ENCODE measurements at places on chromosomes 7 and 10.

- DNase-seq: peak; percentile 10
Observed at GRCh38 chr10:93062514-93063143, 2.0 kb downstream of the CYP26C1 start.

DNA sequence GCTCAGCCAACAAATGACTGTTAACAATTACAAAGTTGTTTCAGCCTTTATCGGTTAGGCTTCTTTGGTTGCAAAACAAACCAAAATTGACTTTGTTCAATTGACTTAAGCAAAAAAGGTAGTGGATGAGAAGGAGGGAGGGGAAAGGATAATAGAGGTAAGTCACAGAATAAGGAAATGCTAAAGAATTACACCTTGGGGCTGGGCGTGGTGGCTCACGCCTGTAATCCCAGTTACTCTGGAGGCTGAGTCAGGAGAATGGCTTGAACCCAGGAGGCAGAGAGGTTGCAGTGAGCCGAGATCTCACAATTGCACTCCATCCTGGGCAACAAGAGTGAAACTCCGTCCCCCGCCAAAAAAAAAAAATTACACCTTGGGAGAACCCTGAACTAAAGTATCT lies 41.4 kb downstream of the AHCYL2 start:
- no peak for DNase-seq

DNA sequence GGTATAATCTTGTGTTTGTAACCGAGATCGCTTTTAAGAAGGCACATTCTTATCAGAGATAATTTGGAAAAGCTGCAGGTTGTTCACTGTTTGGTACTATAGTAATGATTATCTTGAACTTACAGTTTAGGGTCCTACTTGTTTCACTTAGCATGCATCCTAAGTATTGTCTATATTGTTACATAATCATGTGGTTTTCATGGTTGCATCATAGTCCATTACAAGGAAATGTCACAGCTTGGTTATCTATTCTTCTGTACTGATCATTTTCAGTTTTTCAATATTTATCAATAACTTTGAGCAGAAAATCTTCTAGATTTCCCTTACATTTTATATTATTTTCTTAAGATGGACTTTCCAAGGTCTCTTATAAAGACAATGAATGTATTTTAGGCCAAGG lies 116.3 kb downstream of the PLPP4 start:
- no peak for DNase-seq

- DNase-seq: no peak
Observed at GRCh38 chr10:33674491-33674890, 340.0 kb upstream of the NRP1 start.

- DNase-seq: no peak
Observed at GRCh38 chr7:150336746-150337145, 4.7 kb downstream of the RARRES2 start.

- DNase-seq: no peak
Observed at GRCh38 chr7:12431886-12432556, 28.4 kb upstream of the VWDE start.

Data from T follicular helper cell (primary cell).